ENCODE measurements at places on chromosomes 3 and 15.
A peak's percentile ranks its signal among the peaks of the same experiment; 100 is the strongest.

- no peak for DNase-seq
Measured at GRCh38 chr3:152404976-152405375, 136.2 kb downstream of the MBNL1 start.

GRCh38 chr3:25962255-25962654 lies 172.4 kb downstream of the OXSM start:
- no peak for DNase-seq

DNA sequence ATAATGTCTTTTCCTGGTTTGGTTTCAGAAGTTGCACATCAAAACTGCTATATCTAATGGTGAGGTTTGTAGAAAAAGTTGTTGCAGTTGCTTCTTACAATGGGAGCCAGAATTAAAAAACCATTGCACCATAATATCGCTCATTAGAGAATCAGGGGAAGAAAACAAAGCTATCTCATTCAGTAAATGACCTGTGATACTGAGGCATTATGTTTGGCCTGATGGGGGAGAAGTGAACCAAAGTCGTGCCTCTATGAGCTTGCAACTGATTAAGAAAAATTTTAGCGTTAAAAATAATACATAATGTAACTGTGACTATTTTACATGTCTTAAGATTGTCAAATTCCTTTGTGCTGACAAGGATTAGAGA lies 60.2 kb upstream of the ARHGEF26 start:
- DNase-seq = no peak

- DNase-seq = peak; percentile 22
Measured at GRCh38 chr15:81001152-81002008, 657 bp downstream of the TLNRD1 start.

GRCh38 chr3:116077557-116077956 lies 367.7 kb downstream of the LSAMP start:
- DNase-seq = no peak

- no peak for DNase-seq
Measured at GRCh38 chr3:148168347-148168746, 529.4 kb upstream of the AGTR1 start.

DNA sequence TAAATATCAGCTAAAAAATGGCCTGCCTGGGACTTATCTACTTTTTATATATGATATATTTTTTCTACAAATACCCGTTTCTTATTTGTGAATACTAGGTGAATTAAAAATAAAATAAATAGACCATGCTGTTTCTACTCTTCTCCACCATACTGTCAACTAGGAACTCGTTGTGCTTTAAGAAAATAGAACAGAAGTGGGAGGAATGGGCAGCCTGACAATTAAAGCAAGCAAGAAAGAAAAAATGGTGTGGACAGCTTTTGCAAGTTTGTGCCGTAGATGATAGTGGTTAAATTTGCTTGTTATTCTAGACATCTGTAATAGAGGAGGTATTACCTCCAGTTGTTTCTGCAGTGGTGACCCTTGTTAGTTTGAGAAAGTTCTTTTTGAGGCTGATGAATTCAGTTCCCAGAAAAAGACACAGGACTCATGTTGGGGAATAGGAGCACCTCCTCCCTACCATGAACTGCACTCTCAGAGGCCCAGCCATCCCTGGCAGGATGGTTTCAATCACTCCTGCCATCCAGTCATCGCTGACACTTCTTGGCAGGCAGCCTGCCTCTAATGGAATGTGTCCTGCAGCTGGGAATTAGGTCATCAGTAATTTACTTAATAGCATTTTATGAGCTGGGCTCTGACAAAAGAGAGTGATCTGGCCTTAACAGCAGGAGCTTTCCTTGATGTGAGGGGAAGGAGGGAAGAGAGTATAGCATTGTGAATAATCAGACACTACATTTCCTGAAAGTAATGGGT lies 105.0 kb upstream of the GAP43 start:
- no peak for DNase-seq

DNA sequence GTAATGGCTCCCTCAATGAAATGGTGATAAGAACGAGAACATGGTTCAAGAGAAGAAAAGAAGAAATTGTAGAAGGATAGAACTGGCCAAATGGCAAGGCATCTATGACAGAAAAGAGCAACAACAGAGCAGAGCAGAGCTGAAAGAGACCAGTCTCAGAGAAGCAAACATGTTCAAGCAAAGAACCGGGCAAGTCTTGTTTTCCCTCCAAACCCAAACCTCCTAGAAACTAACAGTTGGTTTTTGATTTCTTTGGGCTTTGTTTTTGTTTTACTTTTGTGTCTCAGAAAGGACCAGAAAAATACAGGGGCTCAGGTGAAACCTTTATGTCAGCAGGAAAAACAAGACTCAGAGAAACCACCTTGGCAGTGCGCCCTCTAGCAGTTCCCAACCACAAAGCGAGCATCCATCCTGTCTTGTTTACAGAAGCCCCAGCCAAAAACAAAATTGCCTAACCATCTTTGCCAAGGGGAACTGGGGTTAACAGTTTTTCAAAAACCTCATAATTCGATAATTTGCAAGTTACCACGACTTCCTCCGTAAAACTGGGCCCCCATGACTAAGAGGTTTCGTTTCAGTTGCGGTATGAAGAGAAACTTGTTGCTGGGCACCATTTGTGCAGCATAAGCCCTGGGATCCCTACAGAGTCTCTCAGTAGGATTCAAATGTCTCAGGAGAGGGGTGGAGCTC lies 159.2 kb upstream of the SLC24A5 start:
- DNase-seq = no peak

GRCh38 chr3:33590541-33590940 lies 127.5 kb downstream of the CLASP2 start:
- DNase-seq = no peak

DNA sequence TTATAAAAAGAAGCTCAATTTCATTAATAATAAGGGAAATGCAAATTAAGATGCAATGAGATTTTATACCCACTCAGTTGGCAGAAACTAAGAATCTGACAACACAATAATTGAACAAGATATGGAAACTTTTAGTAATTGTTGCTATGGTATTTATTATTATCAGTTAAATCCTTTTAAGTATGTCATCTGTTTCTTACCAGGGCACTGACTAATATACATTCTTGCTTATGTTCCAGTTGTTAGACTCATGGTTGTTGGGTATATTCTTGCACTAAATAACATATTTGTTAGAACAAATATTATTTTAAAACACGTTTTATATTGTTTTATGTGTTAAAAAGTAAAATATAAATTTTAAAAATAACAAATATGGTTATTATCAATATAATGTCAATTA lies 690.3 kb downstream of the MECOM start:
- DNase-seq = no peak

- DNase-seq = no peak
Measured at GRCh38 chr15:78492872-78493271, 14.5 kb upstream of the HYKK start.

GRCh38 chr15:67835297-67836133 lies 4.3 kb downstream of the RNU6-1 start:
- peak; percentile 36 for DNase-seq

DNA sequence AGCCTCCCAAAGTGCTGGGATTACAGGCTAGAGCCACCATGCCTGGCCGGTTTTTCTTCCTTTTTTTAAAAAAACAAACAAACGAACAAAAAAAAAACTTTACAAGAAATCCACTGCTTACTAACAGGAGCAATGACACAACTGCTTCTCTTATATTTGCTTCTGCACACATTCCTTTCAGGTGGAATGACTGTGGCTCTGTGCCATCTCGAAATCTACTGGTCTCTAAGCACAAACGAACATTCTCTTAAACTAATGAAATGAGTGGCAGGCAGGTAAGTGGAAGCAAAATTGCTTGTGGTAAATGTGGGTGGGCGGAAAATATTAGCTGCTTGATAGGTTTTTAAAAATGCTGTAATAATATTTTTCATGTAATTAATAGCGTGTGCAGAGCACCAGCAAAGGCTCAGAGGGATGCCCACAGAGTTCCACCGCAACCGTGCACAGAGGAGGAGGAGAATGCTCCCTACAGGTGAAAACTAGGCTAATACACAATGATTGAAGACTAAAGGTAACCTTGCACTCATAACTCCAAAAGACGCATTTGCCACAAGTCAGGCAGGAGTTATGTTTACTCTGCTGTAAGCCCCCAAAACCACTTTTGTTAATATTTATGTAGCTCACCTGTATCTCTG lies 77.4 kb downstream of the LSAMP start:
- no peak for DNase-seq

GRCh38 chr3:133124511-133124910 lies 86.3 kb downstream of the TMEM108 start:
- DNase-seq = no peak

GRCh38 chr3:89617706-89618105 lies 510.3 kb downstream of the EPHA3 start:
- DNase-seq = no peak

DNA sequence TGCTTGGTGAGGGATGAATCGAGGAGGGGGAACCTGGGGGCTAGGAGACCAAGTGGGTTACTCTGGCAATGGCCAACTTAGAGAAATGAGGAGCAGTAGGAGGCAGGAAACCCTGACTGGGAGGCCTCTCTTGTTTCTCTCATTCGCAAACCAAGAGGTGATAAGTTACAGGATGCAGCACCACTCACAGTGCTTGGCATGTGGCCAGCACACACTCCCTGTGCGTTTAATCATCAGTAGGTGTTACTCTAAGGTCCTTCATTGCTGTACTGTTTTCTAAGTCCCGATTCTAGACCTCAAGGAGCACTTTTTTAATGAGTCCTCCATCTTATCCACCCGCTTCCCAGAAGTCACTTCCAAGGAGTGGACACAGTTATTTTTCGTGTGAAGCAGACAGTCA lies 314.1 kb upstream of the TRIM42 start:
- DNase-seq = no peak

DNA sequence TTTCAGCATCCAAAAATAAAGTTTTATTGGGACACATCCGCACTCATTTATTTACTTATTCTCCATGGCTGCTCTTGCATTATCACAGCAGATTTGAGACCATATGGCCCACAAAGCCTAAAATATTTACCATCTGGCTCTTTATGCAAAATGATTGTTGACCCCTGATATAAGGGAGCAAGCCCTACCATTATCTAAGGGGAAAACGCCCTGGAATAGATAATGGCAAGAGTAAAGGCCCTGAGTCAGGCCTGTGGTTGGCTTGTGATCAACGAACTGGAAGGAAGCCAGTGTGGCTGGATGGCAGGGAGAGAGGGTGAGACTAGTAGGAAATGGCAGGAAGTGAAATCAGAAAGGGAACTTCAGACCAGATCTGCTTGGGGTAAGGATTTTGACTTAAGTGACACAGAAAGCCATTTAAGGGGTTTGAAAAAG lies 24.6 kb upstream of the DMXL2 start:
- no peak for DNase-seq

GRCh38 chr3:32457971-32458471 lies 44.6 kb downstream of the CMTM6 start:
- peak; percentile 84 for DNase-seq

DNA sequence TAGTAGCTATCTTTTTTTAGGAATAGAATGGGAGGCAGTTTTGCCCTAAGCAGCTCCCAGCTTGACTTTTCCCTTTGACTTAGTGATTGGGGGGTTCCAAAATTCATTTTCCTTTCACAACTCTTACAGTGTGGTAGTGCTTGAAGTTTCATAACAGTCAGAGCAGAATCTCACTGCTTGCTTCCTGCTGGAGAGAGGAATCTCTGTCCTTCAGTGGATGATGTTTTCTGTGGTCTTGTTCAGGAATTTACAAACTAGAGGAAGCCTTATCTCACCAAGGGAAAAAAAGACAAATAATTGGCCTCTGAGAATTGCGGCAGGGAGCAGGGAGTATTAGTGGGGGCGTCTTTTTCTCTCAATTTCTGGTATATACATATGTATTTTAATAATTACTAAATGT lies 326.6 kb upstream of the C2CD4B start:
- no peak for DNase-seq

GRCh38 chr3:34174740-34175139 lies 376.3 kb downstream of the PDCD6IP start:
- no peak for DNase-seq

DNA sequence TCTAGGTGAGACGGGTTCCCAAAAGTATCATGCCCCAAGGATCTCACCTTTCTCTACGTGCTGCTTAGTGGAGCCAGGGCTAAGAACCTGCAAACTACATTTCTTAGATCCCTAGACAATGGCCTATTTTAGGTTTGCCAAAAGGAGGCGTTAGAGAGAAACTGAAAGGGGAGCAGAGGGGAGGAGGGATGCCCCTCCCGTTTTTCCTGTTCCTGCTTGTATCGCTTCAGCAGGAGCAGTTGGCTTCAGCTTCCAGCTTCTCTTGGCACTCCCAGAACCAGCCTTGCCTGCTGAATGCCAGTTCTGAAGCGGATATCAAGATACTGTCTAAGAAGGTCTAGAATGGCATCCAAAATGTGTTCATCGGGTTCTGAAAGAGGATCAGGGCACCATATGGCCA lies 58.4 kb upstream of the ABHD17C start:
- DNase-seq = no peak

DNA sequence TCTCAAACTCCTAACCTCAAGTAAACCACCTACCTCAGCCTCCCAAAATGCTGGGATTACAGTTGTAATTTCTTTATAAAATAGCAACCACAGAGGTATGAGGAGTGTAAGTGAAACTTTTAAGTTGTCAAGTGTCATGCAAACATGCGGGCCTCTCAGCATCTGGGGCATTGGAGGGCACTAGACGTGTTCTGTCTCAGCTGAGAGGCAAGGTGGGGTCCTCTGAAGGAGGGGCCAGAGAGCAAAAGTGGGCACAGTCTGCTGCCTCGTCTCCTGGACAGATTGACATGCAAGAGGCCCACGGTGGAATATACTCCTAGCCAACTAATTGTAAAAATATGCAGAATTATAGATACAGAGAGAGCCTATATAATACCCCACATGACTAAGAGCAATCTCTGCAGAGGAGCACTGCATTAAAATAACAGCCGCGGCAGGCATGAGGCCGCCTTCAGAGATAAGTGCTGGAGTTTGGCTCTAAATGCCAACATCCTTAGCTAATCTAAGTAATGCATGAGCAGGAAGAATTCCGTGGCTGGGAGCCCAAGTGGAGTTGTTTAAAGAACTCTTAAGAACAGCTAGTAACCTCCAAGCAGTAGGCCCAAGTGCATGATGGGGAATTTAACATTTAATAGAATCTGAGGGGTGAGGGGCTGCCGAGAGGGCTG lies 87.8 kb upstream of the RNU6-1 start:
- DNase-seq = no peak

GRCh38 chr3:5948084-5948483 lies 760.6 kb downstream of the EDEM1 start:
- DNase-seq = no peak

- no peak for DNase-seq
Measured at GRCh38 chr3:13161771-13162535, 88.7 kb upstream of the IQSEC1 start.

DNA sequence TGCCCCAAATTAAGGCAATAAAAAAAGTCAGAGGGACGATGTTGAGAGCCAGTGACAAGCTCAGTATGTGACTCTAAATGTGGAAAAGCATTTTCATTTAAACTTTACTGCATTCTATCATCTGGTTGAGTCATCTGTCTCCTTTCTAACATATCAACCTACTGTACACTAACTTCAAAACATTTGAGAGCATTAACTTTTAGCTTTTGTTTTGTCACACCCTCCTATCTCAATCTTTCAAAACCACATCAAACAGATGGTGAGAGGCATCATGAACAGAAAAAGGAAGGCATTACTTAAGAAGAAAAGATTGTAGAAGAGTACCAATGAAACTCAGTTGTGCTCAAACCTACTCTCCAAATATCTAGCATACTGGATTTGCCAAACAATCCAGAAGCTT lies 4.8 kb downstream of the LRRC58 start:
- no peak for DNase-seq

GRCh38 chr3:174480767-174481166 lies 378.4 kb upstream of the NAALADL2 start:
- no peak for DNase-seq
